ENCODE measurements at places on chromosomes 7 and 10.
A peak's percentile ranks its signal among the peaks of the same experiment; 100 is the strongest.

- DNase-seq, result no peak
These were observed 54.0 kb downstream of the ALOX5 start for GRCh38 chr10:45427970-45428366.

GRCh38 chr10:58475322-58476277, 37.1 kb upstream of the BICC1 start:
- peak; percentile 61 for DNase-seq

DNA sequence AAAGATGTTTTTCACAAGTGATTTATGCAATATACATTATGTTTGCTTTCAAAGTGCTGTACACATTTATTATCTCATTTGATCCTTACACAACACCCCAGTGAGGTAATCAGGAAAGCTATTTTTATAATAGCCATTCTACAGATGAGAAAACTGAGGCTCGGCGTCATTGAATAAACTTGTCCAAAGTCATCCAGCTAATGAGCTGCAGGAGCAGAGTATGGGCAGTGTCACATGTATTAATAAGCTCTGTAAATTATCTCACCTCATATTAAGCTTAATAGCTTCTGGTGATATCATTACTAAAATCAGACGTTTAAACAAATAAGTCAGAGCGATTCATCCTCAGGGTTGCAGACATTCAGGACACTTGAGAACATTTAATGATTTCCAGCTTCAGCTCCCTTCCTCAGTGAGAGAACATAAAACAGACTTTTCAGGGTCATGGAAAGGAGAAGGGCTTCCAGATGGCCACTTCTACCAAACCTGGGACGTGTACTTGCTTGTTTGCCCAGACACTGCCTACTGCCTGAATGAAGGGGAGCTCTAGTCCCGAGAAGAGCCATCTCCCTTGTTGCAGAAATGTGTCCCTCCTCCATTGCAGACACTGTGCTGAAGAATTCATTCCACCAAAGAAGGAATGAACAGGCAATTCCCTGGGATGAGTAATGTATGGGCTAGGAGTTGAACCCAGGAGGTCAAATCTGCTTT, 20.5 kb upstream of the FZD1 start:
- no peak for DNase-seq

DNA sequence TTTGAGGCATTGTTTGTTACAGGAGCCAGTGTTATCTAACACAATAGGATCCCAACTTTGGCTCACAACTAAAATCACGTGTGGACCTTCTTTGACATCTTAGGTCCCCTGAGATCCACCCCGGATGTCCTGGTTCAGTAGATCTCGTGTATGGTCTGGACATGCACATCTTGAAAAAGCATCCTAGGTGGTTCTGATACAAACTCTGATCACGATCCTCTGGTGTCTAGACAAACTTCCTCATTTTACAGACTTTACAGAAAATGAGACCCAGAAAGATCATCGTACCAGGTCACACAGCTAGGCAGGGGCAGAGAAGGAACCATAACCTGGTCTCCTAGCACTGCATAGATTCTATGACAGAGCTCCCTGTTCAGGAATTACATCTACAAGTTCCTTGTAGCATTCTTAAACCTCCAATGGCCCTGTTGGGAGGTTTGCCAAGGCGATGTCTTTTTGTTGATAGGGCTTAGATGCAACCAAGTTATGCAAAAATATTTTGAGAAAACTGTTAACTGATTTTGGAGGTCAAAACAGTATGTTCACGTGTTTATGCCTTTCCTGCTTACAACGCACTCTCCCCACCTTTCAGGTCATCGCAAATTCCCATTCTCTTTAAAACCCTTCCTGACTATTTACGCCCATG, 30.8 kb upstream of the CHST15 start:
- DNase-seq, result no peak

- no peak for DNase-seq
These were observed 229.0 kb downstream of the STK31 start for GRCh38 chr7:23938937-23939552.

- DNase-seq, result no peak
These were observed 139.4 kb downstream of the KCNMA1 start for GRCh38 chr10:77498210-77498609.

DNA sequence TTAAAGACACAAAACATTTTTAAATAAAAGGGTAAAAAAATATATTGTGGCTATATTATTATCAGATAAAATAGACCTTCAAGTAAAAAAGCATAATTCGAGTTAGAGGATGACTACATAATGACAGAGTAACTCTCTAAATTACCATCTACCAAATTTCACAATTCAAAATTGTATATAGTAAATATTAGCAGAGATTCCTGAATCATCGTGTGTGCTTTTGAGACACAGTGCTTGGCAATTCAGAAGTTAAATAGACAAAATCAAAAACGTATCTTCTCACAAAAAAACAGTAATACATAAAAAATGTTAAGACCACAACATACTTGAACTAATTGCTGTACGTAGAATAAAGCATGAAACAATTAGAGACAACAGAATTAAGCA, 110.4 kb downstream of the AHR start:
- no peak for DNase-seq

DNA sequence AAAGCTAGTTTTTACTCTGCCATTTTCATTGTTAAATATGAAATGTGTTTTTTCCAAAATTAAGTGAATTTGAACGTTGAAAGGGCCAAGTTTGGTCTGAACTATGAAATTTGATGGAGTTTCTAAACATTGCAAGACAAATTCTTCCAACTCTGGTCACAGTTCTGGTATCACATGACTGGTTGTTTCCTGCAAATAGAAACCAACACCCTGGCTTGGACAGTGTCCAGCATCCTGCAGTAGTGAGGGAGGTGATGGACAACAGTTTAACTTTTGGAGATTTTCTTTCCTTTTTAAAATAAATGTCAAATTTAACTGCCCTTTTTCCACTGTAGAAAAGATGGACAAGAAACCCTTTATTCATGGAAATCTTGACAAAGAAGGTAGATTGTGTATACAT, 54.8 kb upstream of the AGBL3 start:
- DNase-seq, result no peak

GRCh38 chr10:348456-348855, 213.2 kb downstream of the ZMYND11 start:
- no peak for DNase-seq

- DNase-seq, result no peak
These were observed 143.2 kb upstream of the C7orf33 start for GRCh38 chr7:148447221-148447849.

DNA sequence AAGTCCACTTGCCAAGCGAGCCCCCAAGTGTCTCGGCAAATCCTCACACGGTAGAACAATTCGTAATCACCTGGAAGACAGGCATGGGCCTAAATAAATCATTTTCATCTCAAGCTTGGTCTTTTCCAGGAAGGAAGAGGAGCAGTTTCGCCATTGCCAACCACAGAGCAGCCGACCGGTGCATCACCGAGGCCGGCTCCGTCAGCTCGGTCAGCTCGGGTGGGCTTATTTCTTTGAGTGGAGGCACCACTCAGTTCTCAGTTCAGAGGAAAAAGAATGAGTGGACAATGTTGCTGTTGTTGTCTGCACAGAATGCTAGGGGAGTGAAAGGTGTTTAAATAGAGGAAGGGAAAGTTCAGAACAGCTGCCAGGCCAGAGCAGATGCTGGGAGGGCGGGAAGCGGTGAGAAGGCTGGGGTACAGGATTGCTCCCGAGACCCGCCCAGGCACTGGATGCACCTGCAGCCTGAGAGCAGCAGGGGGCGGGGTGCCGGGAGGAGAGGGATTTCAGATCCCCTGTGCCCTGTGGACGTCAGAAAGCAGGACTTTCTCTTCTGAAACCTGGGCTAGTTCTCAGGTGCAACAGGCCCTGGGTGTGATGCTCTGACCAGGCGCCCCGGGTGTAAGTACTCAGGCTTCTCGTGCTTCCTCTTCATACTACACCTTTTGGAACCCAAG, 17.7 kb upstream of the IGFBP3 start:
- no peak for DNase-seq

- no peak for DNase-seq
These were observed 62.9 kb upstream of the FAM180A start for GRCh38 chr7:135811506-135811905.

DNA sequence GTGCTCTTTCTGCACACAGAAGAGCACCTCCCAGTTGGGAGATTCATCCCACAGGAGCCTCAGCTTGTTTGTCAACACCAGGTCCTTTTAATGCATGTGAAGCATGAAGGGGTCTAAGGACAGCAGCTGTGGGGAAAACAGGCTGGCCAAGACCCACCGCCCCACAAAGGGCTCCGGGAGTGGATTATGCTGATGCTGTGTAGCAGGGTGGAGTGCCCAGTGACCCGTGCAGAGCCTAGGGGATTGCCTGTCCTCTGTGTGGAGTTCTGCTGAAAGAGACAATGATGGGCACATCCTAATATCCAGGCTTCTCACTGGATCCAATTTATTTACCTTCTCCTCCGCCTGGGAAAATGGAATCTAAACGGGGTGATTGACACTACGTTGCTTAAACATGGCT, 74.0 kb downstream of the PIP4K2A start:
- DNase-seq, result no peak

DNA sequence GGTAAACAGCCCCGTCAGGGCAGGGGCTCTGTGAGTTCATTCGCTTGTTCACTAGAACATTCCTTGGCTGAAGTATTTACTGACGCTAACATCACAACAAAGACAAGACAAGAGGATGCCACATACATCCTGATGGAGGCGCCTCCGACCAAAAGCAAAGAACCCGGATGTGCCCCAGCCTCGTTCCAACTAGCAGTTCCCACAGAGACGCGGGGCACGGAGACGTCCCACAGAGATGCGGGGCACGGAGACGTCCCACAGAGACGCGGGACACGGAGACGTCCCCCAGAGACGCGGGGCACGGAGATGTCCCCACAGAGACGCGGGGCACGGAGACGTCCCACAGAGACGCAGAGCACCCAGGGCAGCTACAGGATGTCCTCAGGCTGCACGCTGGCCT, 35.4 kb upstream of the CFAP46 start:
- DNase-seq, result no peak

DNA sequence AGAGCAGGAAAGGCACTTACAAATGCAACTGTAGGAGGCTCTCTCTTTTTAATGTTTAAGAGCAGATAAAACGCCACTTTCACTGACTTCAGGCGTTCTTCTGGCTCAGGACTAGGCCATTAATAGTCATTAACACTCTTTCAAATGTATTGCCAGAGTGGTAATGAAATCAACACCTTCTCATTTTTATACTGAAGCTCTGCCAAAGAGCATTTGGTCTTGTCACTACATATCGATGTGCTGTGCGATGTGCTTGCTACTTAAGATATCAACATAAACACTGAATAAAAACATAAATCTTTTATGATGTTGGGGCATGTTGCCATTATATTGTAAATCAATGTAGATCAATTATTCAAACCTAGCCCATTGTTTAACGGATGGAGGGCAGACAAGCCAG, 634.7 kb downstream of the ARL4A start:
- DNase-seq, result no peak

- no peak for DNase-seq
These were observed 55.3 kb upstream of the C7orf33 start for GRCh38 chr7:148535217-148535616.

GRCh38 chr7:4866528-4867496, 5.0 kb upstream of the PAPOLB start:
- no peak for DNase-seq

DNA sequence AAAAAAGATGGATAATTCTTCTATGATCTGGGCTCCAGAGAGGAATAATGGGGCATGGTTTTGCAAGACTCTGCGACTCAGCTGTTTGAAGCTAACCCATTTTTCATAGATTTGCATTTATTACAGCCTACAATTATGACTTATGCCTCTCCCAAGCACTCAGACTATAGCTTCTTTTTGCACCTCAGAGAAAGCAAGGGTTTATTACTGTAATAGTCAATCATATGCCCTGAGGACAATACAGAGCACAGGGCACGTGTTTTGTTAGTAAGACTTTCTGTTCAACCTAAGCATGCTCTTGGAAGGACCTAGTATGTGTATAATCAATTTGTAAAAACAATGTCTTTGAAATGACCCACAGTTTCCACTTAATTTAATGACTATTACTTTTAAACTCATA, 221.2 kb downstream of the PARD3 start:
- no peak for DNase-seq

GRCh38 chr10:85175635-85176034, 847.2 kb downstream of the CCSER2 start:
- no peak for DNase-seq

DNA sequence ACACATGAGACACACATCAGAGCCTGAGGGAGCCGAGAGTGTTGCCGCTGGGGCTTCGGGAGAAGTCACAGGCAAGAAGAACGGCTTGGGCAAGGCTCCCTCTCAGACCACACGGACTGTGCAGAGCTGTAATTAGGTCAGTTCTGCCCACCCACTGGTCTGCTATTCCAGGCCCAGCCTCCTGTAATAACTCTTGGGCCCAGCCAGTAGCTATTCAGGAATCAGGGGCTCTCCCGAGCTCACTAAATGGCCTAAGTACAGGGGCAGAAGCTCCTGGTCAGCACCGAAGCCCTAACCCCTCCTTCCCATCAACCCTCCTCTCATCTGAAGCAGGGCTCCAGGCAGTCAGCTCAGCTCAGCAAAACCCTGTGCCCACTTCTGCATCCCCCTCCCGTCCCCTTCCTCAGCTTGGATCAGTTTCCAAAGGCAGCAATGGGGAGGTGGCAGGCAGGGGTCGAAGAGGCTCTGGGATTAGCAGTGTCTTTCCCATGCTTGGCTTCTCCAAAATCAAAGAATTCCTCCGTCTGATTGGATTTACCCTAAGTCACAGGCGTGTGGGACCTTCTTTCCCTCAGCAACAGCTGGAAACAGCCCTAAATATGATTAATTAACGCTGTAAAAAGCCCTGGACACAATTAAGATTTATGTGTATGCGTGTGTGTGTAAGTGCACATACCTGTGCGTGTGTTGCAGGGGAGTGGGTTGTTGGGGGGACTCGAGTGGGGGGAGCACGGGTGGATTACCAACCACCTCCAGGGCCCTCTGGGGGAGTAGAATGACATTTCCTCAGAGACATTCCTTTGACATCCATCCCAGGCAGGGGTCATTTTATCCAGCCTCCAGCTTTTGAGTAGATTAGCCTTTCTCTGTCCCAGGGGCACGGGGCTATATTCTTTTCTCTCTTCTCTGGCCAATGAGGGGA, 48.4 kb upstream of the BTRC start:
- no peak for DNase-seq

- no peak for DNase-seq
These were observed 80.4 kb upstream of the CDK6 start for GRCh38 chr7:92916770-92917224.

GRCh38 chr10:29324220-29324841, 35.5 kb downstream of the LYZL1 start:
- no peak for DNase-seq

GRCh38 chr7:371779-372545, 82.0 kb downstream of the FOXL3 start:
- DNase-seq, result no peak

Data from brain pericyte (primary cell).